Caudate nucleus (tissue), 63 donors: ENCODE measurements at places on chromosomes 11 and 22.
A peak's percentile ranks its signal among the peaks of the same experiment; 100 is the strongest.

DNA sequence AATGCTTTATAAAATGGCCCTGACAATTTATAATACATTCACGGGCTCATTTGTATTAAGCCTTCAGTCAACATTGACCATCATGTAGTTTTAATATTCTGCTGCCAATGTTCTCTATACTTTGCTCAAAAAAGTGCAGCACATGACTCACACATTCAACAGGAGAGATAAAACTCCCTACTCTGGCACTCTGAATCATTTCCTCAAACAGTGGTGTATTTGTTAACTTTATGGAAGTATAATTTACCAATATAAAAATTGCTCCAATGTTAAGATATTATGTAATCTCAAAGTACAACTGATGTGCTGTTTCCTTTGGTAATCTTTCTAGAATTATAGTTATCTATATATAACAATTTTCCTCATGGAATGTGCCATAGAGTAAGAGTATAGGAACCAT lies 39.9 kb downstream of the MAML2 start:
- no peak for DNase-seq

- no peak for DNase-seq
Observed at GRCh38 chr22:50400406-50400805, 57.3 kb downstream of the PPP6R2 start.

DNA sequence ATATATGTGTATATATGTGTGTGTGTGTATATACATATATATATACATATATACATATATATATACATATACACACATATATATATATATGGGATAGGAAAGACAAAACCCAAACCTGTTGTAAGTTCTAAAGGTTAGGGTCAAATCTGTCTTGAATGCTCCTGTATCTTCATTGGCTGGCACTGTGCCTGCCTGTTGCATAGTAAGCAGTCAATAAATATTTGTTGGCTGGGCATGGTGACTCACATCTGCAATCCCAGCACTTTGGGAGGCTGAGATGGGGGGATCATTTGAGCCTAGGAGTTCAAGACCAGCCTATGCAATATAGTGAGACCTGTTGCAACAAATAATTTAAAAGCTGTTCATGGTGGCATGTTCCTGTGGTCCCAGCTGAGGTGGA lies 205.4 kb downstream of the DBX1 start:
- no peak for DNase-seq

DNA sequence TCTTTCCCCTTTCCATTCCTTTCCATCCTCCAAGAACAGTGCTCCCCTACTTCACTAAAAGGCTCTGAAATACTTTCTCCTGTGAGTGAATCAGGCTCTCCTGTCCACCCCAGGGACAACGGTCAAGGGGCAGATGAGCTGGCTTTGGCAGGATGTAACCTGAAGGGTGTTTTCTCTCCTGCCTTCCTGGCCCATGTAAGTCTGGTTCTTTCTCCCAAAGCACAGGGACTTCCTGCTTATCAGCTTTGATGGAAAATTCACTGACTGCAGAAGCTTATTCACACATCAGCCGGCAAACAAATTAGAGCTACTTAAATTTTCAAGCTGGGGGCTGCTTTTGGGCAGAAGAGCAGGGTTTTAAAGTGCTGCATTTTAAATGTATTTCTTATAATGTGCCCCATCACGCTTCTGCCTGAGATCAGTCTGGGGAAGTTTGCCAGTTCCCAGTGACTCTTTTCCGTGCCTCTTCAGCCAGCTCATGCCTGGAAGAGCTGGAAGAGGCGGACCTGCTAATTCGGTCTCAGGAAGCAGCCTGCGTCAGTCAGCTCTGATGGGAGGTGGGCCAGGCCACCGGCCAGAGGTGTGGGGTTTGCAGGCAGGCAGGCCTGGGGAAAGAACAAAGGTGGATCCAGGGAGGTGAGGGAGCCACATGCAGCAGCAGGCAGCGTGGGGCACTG lies 140.4 kb upstream of the TBCEL start:
- DNase-seq, result peak; percentile 16
